Mucosa of descending colon (tissue), 3 donors: ENCODE measurements at places on chromosomes 5 and 9. TPM values are rescaled to one million over a fixed set of nuclear protein-coding genes. Genes with fewer than 3 reads are reported as not detected.

MAP1B gene
- 6.5 TPM for total RNA-seq

DNA sequence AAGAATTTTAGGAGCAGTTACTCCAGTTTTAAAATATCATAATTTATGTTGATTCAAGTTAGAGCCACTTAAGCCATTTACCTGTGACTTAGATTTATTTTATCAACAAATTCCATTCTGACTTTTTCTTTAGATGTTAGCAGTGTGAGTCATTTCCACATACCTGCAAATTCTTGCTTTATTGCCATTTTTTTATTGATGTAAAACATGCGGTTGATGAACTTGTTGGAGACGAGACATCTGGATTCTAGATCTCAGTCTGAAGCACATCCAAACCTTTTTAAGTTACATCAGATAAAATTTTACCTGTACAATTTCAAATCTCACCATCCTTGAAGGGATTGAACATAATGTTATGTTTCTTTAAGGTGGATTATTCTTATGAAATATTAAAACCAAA lies 240.9 kb downstream of the IRX1 start:
- DNase-seq, result no peak

GRCh38 chr9:33189331-33189791 lies 22.2 kb upstream of the B4GALT1 start:
- no peak for DNase-seq

DNA sequence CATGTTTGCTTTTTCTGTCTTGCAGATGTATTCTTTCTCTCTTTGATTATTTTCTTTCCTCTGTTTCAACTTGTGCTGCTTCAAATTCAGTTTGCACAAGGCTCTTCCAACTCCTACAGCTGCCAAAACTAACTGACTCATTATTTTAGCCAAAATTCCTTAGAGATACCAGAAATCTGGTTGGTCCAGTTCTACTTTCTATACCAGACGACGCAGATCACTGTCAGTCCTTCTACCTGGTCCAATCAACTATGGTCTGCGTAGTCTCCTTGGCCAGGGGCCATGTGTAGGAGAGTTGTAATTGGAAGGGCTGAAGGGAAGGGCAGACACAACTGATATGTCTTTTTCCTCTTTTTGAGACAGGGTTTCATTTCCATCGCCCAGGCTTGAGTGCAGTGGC lies 51.9 kb upstream of the JAK2 start:
- no peak for DNase-seq

DNA sequence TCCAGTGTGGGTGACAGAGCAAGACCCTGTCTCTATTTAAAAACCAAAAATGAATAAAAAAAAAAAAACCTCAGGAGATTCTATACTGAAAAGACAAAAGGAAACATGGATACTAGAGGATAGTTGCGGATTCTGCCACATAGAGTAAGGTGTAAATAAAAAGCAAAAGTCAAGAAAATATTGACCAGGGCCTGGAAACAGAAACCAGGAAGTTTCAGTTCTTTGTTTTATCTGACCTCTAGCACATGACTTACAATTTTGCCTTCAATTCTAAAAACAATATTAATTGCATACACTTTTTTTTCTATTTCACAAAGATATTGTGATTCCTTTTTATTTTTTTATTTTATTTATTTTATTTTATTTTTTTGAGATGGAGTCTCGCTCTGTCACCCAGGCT lies 96.2 kb upstream of the NMUR2 start:
- DNase-seq, result no peak

GPR150 gene
- 0.49 TPM for total RNA-seq

- DNase-seq, result no peak
Observed at GRCh38 chr9:120366644-120367019, 213.3 kb downstream of the CDK5RAP2 start.

ADGRD2 gene
- total RNA-seq, result not detected

DNA sequence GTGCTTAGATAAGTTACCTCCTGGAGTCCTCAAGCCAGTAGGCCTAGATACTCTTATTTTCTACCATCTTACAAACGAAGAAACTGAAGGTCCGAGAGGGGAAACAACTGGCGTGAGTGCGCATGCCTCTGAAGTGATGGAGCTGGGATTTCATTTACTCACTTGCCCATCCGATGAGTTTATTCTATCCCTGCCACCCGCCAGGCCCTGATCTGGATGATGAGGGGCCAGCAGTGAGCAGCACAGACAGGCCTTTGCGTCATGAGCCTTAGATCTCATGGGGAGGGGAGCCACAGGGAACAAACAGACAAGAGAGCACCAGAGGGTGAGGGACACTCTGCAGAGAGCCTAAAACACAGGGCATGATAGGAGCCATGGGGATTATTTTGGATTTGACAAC lies 34.1 kb upstream of the SLC2A8 start:
- DNase-seq, result no peak

GRCh38 chr9:98380065-98380681 lies 124.7 kb upstream of the TBC1D2 start:
- DNase-seq, result no peak

OR2V2 gene
- not detected for total RNA-seq

DNA sequence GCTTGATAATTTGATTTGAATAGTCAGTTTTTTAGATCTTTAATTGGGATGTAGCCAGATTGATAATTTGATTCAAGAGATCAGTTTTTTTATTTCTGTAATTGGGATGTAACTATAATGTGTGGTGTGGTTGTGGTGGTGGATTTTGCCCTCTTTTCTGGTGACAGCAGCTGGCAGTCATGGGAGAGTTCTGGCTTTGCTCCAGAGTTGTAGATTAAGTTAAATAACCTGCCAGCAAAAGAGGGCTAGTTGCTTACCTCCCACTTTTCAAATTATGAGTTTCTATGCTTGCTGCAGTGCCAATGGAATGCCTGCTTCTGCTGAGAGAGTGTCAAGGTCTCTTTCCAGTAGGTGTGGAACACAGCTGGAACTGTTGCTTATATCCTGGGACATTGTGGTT lies 315.1 kb downstream of the CCDC171 start:
- peak; percentile 49 for DNase-seq

DNA sequence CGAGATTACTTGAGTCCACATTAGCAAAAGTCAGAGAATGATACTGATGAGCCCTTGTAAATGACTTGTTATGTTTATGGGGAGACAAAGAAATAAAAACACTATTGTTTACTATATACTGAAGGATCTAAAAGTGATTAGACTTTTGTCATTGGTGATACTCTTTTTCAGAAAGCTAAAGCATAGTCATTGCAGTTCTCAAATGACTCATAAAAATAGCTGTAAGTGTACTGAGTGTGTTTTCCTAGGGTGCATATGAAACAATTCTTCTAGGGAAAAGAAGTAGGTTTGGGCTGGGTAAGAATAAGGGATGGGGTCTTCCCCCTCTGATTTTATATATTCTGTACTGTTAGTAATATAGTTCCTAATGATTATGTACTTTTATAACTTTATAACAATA lies 32.6 kb downstream of the WDR36 start:
- DNase-seq, result no peak

LPAR1 gene
- 27.5 TPM for total RNA-seq

ZNF354B gene
- 13.7 TPM for total RNA-seq

DNA sequence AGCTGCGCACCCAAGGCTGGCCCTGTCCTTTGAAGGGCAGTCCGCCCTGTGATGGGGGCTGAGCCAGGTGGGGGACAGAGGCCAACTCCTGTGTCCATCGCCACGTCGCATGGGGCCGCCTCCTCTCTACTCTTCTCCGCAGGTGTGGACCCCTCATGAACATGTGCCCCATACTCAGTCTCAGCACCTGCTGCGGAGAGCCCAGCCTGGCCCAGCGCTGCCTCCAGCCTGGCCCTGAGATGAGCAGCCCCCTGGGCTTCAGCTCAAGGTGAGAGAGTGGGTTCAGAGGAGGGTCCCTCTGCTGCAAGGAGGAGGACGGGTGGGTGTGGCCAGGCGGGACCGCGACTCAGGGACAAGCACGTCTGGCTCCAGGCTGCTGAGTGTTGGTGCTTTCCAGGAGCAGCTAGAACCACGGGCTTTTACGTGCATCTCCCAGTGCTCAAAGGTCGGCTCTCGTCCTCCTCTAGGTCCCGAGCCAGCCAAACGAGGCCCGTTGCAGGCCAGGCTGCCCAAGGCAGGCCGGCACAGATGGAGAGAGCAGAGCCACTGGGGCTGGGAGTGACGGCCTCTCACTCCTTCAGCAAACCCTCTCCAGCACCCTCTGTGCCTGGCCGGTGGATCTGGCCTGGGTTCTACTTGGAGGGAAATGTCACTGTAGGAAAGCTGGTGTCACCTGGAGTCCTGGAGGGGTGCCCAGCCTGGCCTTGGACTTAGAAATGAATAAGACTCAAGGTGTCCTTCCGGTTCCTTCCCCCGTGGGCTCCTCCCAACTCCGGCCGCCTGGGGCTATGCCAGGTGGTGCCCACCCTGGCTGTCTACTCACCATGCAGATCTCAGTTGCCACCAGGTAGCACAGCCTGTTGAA lies 48.9 kb upstream of the RNF130 start:
- DNase-seq, result peak; percentile 8
